ENCODE measurements at places on chromosomes 12 and 14. TPM values are rescaled to one million over a fixed set of nuclear protein-coding genes. Genes with fewer than 3 reads are reported as not detected.

DNA sequence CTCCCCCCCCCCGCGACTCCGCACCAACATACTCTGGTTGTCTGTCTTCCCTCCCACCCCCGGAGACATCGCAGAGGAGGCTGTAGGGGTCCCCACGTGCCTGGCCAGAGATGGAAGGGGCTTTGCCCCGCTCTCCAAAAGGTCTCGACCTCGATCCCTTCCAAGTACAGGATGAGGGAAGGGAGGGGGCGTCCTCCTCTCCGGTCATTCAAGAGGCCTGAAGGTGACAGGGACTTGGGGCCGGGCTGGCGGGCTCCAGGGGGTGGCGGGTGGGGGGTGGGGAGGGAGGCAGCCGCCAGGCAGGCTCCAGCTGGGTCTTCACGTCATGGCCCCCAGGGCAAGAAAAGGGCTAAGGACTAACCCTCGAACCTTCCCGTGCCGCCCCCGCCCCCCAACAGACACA is 15.1 kb downstream of the TBX3 start:
- no peak for DNase-seq
- H3K27ac ChIP-seq: peak overlapping the region; percentile 77
- peaks cover 9% of the 10 kb centered on the region for H3K4me1 ChIP-seq
- H3K27me3 ChIP-seq: no peaks in the 10 kb centered on the region
- peak overlapping the region; percentile 89 for H3K4me3 ChIP-seq
- H3K36me3 ChIP-seq: peaks cover 6% of the 10 kb centered on the region

GRCh38 chr14:105430565-105430964 is 10.9 kb downstream of the MTA1 start:
- peak; percentile 69 for DNase-seq
- H3K4me3 ChIP-seq: no peak overlapping the region
- peaks cover 3% of the 10 kb centered on the region for H3K36me3 ChIP-seq
- no peak overlapping the region for H3K27ac ChIP-seq
- no peaks in the 10 kb centered on the region for H3K27me3 ChIP-seq

DNA sequence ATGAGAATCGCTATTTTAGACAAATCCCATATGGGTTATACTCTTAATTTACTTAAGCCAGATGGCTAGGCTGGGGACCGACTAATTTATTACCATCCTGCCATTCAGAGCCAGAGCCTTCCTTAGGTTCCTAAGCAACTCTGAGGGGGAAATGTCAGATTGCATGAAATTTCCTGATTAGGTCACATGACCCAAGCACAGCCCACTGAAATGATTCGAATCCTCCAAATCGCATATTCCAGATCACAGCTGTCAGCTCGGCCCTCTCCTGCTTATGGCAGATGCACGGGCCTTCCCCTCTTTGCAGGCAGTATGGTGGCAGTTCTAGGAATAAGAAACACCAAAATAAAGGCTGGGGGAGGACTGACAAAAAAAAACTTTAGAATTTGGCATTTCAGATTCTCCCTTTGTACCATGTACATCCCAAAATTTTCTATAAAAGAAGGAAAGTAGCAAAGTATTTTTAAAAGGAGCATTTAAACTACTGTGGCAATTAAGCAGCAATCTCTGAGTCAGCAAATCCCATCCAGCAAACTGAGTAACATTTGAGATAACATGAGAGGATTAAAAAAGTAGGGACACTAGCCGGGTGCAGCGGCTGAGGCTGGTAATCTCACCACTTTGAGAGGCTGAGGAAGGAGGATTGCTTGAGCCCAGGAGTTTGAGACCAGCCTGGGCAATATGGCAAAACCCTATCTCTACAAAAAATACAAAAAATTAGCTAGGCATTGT is 30.5 kb upstream of the NUDT4 start:
- no peaks in the 10 kb centered on the region for H3K4me1 ChIP-seq
- H3K27me3 ChIP-seq: no peaks in the 10 kb centered on the region
- no peak overlapping the region for H3K4me3 ChIP-seq
- DNase-seq: no peak

- H3K27me3 ChIP-seq: no peaks in the 10 kb centered on the region
- no peaks in the 10 kb centered on the region for H3K36me3 ChIP-seq
These were observed 84.8 kb upstream of the FICD start for GRCh38 chr12:108430245-108430644.

LRP1-AS gene
- not detected for total RNA-seq

DNA sequence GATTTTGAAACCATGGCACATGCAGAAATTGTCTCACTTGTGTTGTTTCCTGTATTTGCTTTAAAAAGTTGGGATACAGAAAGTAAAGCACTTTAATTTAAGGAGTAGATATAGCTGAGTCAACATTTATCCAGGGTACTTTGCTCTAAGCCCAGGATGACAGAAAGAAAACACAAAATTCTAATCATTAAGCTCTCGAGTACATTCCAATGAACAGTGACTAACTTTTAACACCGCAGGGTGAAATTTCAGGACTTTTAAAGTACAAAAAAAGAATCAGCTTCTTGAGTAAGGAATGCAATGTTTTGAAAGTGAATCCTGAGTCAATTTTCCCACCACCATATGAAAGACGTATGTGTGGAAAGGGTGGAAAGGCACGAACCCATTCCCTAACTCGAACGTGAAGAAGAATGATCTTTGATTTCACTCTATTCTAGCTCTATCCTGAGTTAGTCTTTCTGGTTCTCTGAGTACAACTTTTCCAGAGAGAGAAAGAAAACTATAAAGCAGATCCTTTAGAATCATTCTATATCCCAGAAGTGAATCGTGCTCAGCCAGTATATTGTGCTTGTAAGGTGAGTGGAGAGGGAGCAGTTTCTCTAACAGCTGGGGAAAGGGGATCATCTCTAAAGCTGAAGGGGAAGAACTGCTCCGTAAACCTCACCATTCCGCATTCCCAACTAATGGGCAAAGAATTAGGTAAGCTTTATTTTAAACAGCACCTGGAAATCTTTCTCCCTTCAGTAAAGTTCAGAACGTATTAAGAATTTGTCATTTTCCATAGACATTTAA is 779.0 kb upstream of the FLRT2 start:
- no peaks in the 10 kb centered on the region for H3K36me3 ChIP-seq
- no peaks in the 10 kb centered on the region for H3K27me3 ChIP-seq
- no peaks in the 10 kb centered on the region for H3K4me1 ChIP-seq
- H3K27ac ChIP-seq: no peak overlapping the region
- no peak overlapping the region for H3K4me3 ChIP-seq
- peak; percentile 27 for DNase-seq

GRCh38 chr14:35285168-35286002 is 6.8 kb upstream of the PSMA6 start:
- H3K36me3 ChIP-seq: no peaks in the 10 kb centered on the region
- no peak for DNase-seq
- no peaks in the 10 kb centered on the region for H3K27me3 ChIP-seq
- no peaks in the 10 kb centered on the region for H3K4me1 ChIP-seq
- H3K4me3 ChIP-seq: no peak overlapping the region
- no peak overlapping the region for H3K27ac ChIP-seq

DNA sequence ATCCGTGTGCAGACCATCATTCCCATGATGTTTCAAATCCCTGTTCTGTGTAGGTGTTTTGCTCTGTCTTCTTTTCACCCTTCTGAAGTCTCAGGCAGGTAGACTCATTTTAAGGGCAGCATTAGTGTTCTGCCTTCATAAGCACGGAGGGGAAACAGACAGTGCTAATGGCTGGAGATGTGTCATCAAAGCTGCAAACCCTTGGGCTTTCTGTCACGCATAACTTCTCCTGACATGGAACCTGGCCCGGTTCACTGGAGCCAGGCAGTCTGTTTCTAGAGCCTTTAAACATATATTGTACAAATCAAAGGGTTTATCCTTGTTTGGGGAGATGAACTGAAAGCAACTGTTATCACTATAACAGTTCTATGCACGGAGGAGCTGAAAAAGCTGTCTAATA is 141.4 kb downstream of the TMEM132D start:
- H3K27ac ChIP-seq: no peak overlapping the region
- DNase-seq: no peak
- no peaks in the 10 kb centered on the region for H3K4me1 ChIP-seq

SCNN1A gene
- total RNA-seq: 0.26 TPM

DNA sequence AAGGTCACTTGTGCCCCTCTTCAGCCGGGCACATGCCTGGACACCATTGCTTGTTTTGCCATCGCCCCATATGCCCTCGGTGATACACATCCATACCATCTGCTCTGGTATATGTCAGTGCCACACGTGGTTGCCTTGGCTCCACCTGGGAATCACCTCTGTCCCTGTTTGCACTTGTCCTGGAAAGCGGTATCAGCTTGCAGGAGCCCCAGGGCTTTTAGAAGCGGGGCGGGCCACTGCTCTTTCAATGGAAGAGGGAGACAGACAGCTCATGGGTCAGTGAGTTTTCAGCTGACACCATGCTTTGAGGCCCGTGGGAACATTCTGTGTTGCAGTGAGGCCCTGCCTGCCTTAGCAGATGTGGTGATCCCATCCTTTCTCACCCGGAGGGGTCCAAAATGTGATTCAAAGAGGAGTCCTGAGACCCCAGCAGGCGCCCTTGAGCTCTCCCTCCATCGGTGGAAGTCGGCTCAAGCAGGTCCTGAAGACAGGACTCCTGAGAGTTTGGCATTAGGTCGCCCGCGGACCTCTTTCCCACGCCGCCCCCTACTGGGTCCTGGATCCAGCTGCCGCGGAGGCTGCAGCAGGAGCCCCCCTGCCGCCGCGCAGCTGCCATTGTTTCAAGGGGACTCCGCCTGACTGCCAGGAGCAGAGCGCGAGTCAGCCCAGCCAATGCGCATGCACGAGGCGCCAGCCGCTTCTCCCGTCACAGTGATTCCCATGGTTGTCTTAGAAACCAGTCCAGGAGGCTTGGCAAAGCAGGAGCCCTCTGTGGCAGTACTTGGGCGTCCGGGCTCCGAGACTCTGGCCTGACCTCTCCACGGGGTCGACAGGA is 773.2 kb upstream of the ALG10B start:
- H3K27ac ChIP-seq: no peak overlapping the region
- H3K36me3 ChIP-seq: no peaks in the 10 kb centered on the region
- H3K4me3 ChIP-seq: no peak overlapping the region

- no peak overlapping the region for H3K27ac ChIP-seq
- no peak overlapping the region for H3K4me3 ChIP-seq
- H3K36me3 ChIP-seq: no peaks in the 10 kb centered on the region
- no peaks in the 10 kb centered on the region for H3K27me3 ChIP-seq
- H3K4me1 ChIP-seq: peaks cover 9% of the 10 kb centered on the region
These were observed 3.6 kb upstream of the SSTR1 start for GRCh38 chr14:38203929-38204718.

- H3K27ac ChIP-seq: no peak overlapping the region
- no peaks in the 10 kb centered on the region for H3K4me1 ChIP-seq
- H3K36me3 ChIP-seq: no peaks in the 10 kb centered on the region
- no peak for DNase-seq
These were observed 7.7 kb downstream of the HOXC8 start for GRCh38 chr12:54016478-54016964.

DNA sequence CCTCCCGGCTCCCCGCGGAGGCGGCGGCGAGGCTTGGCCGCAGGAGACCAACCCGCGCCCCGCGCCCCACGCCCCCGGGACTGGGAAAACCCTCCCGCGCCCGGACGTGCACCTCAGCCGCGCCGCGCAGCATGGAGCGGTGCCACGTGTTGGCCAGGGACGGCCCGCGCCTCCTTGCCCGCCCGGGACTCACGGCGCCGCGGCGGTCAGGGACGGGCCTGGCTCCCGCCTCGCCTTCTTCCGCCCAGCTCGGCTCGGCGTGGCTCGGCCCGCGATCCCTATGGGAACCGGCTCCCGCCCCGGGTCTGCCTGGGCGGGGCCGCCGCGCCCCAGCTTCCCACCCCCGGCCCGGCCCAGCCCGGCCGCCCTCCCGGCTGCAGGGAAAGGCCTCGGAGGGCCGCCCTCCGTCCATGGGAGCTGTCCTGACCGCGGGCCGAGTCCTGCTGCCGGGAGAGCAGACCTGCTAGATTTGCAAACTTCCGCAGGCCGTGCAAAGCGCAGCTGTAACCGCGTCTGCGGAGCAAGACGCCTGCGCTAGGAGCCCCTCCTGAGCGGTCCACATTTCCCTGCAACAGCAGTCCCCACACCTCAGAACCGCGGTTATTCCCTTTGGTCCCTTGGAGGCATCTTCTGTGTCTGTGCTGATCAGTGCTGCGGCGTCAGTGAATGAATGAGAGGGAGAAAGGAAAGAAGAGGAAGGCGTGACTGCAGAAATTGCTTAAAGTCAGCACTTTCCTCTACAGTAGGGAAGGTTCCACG is at the start of gene CDKL1:
Gene CDKL1 (minus strand): TSS at position 251 of the 759 bp plus-strand sequence. CDS start 1,013 bp downstream, outside the sequence.
- peak; percentile 80 for DNase-seq
- H3K4me3 ChIP-seq: peak within 1 kb of the TSS; percentile 78
- no peaks in the 10 kb centered on the region for H3K27me3 ChIP-seq
- peaks cover 16% of the 10 kb centered on the region for H3K4me1 ChIP-seq
- peak within 1 kb of the TSS; percentile 86 for H3K27ac ChIP-seq

CNPY2 gene
- 48.2 TPM for total RNA-seq

DNA sequence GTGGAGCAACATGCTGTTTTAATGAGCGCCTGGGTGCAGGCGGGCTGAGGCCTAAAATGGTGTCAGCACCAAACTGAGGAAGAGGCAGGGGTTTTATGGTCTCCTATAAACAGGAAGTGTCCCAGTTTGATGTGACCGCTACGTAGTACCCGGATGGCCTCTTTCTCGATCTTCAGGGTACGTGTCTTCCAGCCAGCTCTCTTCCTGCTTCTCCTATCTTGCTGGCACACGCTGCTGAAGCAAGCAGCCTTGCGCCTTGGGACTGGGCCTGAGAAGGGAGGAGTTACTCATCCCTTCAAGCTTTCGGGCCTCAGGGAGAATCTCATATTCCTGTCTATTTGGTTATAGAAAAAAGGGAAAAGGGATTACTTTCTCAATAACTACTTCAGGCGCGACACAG is 28.2 kb upstream of the RNASE1 start:
- H3K36me3 ChIP-seq: no peaks in the 10 kb centered on the region
- no peak overlapping the region for H3K27ac ChIP-seq
- H3K27me3 ChIP-seq: no peaks in the 10 kb centered on the region
- no peaks in the 10 kb centered on the region for H3K4me1 ChIP-seq

BDKRB1 gene
- total RNA-seq: 16.7 TPM

COX8C gene
- total RNA-seq: 0.33 TPM

- H3K27me3 ChIP-seq: no peaks in the 10 kb centered on the region
- H3K4me1 ChIP-seq: peaks cover 9% of the 10 kb centered on the region
- no peaks in the 10 kb centered on the region for H3K36me3 ChIP-seq
These were observed 3.2 kb downstream of the MLH3 start for GRCh38 chr14:75048101-75048500.

ZBTB1 gene
- total RNA-seq: 45.7 TPM

GRCh38 chr14:95308073-95308472 is 11.6 kb downstream of the CLMN start:
- no peak overlapping the region for H3K4me3 ChIP-seq
- H3K27ac ChIP-seq: no peak overlapping the region
- no peaks in the 10 kb centered on the region for H3K27me3 ChIP-seq
- H3K36me3 ChIP-seq: no peaks in the 10 kb centered on the region

- H3K36me3 ChIP-seq: no peaks in the 10 kb centered on the region
- no peaks in the 10 kb centered on the region for H3K27me3 ChIP-seq
- no peak for DNase-seq
- H3K4me1 ChIP-seq: no peaks in the 10 kb centered on the region
These were observed 199.6 kb upstream of the OTX2 start for GRCh38 chr14:57009585-57010515.
